ENCODE measurements at places on chromosomes 7 and 10.
A peak's percentile ranks its signal among the peaks of the same experiment; 100 is the strongest.

DNA sequence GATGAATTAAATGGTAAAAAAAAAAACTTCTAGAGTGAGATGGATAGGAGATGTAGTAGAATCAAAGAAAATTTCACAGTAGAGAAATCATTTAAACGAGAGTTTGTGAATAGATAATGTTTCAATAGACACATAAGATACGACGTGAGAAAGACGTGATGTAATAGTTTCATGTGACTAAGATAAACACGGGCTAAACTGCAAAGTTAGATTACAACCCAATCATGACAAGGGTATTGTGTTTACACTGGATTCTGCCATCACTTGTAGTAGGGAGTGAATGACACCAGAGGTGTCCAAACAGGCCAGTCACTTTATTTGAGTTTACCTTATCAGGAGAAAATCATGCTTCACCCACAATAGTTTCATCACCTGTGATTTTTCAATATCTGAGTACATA is 21.6 kb downstream of the SEMA3D start:
- ATAC-seq = no peak

DNA sequence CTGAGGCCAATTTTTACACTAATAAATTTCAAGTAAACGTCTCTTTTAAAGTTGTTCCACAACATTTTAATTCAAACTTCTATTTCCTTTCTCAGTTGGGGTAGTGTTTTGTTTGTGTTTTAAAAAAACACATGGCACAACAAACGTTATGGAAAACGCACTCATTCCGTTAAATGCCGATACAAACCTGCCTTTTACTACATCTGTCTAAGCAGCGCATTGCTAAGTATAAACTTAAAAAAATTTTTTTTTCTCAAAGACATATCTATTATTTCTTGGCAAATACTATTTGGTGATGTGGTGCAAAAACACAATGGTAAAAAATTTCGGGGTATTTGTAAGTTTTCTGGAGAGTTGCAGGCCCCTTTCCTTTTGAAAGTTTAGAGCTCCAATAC is 1.4 kb downstream of the SKIDA1 start:
- ATAC-seq = no peak

DNA sequence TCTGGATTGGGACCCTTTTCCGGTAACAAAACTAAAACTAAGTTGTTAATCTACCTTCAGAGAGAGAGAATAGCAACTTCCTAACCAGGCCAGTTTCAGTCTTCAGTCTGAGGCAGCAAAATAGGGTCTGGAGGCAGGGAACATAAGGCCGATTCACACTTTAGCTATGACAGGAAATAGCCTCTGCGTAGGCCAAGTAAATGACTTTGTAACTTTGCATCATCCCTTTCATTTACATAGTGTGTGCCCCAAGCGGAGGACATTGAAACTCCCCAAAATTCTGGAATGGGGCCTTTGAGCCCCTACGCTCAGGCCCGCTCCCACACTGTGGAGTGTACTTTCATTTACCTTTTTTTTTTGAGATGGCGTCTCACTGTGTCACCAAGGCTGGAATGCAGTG is 1.7 kb upstream of the UPP1 start:
- ATAC-seq = peak; percentile 35

DNA sequence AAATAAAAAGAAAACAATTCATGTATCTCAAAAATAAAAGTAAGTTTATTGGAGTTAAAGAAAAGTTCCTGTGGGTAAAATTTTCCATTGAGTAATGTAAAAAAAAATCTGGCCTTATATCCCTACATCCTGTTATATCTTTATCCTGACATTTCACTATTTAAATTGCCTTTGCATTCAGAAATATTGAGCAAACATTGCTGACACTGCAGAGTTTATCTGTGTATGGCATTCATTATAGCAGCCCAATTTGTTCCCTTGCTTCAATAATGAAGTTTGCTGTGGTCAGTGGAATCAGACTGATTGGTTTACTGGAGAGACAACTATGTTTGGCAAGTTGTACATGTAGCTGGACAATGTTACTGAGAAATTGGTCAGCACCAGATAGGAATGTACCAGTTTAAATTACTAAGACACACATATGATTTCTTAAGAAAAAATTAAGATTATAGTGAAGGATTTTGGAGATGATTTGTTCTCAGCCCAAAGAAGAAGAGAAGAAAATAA is 271.7 kb downstream of the ANKRD7 start:
- no peak for ATAC-seq

GRCh38 chr10:77261146-77261545 is 376.5 kb downstream of the KCNMA1 start:
- no peak for ATAC-seq

DNA sequence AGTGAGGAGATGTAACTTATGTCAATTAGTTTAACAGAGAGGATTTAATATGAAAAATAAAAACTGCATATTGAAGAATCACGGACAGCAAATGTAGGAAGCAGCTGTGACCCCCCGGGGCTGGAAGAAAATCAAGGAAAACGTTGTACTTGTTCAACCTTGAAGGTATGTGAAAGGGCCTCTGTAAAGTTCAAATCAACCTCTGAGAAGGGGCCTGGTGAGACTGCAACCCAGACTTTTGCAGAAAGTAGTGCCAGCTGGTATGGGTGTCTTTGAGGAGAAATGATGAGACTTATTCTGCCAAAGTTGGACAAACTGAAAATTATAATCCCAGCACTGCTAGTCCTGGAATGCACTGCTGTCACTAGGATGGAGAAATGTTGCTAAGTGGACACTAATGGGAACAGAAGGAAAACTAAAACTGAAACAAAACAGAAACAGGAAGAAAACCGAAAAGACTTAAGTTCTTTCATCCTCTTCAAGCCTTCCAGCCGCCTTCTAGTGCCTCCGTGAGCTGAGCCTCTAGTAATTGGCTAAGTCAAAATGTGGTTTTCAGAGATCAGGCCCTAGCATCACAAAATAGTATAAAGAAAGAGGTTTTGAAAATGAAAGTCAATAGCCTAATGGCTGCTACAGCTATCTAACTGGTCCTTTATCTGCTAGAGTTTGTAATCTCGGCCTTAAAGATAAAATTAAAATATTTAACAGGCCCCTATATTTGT is 253.7 kb upstream of the SORCS1 start:
- ATAC-seq = no peak

- ATAC-seq = no peak
Measured at GRCh38 chr10:100751211-100751933, 6.0 kb downstream of the PAX2 start.

- ATAC-seq = no peak
Measured at GRCh38 chr10:83654689-83655088, 484.6 kb upstream of the GHITM start.

DNA sequence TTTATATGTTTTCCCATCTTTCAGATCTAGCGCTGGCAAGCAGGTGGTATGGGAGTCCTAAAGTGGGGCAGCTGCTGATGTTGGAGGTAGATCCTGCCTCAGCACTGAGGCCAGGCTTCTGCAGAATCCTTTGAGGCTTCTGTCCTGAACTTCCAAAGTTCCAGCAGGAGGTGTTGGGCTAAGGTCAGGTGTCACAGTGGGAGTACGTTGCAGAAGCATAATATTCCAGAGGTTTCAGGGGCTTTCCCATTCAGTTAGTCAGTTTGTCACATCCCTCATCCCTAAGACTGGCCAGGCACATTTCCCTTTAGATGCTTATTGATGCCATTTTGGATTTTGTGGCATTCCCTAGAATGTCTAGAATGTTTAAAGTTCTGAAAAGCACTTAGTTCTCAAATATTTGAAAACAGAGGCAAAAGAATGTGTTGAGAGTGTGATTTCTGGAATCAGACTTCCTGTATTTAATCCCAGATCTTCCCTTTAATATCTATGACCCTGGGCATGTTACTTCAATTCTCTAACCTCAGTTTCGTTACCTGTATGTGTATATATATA is 319.1 kb upstream of the PHYHIPL start:
- no peak for ATAC-seq

- ATAC-seq = peak; percentile 96
Measured at GRCh38 chr10:317271-317769, 182.1 kb downstream of the ZMYND11 start.

- no peak for ATAC-seq
Measured at GRCh38 chr10:31912898-31913850, 15.5 kb downstream of the ARHGAP12 start.

DNA sequence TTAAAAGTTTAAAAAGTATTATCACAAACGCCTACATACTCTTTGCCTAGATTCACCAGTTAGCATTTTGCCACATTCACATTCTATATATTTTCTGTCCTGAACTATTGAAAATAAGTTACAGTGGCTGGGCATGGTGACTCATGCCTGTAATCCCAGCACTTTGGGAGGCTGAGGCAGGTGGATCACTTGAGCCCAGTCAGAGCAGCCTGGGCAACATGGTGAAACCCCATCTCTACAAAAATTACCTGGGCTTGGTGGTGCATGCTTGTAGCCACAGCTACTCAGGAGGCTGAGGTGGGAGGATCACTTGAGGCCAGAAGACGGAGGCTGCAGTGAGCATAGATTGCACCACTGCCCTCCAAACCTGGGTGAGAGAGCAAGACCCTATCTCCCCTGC is 5.3 kb downstream of the ARPC1A start:
- ATAC-seq = peak; percentile 79

GRCh38 chr10:68224810-68225209 is 7.1 kb downstream of the ATOH7 start:
- ATAC-seq = no peak

DNA sequence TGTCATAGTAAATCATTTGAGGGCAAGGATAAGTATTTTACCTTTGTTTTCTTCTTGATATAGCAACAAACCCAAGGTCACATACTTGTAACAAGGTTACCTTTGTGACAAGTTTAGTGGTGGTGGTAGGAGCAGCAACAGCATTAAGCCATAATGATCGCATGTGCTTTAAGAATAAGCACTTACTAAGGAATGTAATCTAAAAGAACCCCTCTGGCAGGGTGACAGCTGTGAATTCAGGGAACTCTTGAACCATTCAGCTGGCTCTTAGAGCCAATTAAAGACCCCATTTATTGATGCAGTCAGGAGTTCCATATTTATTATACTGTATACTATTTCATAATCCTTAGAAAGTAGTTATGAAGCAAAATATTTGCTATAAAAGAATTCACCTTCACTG is 370.8 kb downstream of the EXOC4 start:
- ATAC-seq = no peak

DNA sequence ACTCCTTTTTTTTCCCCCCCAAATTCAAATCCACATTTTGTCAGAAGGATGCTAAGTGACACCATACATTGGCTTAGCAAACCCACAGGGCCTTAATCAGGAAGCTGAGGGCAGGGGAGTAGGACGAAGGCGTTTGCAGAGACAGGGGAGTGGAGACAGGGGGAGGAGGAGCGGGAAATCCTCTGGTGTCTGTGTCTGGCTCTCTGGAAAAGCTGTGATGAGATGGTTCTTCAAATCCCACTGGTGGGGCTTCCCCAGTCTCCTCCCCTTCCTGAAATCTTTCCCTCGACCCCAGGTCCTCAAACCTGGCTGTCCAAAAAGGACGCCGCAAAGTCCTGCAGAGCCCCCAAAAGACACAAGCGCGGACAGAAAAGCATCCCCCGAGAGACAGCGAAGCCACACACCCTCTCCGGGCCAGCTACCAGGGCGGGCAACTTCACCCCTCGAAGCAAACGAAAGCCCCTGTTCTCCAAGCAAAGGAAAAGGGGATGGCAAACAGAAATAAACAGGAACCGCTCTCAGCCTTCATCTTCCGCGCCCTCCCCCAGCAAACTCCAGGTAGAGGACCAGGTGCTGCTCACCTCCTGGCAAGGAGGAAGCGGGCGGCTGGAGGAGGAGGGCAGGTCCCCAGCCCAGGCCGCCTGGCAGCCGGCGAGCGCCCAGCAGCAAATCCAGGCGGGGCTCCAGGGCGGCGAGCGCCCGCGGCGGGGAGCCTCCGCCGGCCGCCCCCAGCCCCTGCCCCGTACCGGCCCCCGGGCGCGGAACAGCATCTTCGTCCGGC is 520 bp downstream of the ELAPOR2 start:
- ATAC-seq = peak; percentile 67

GRCh38 chr10:74194545-74194944 is 43.5 kb downstream of the ADK start:
- ATAC-seq = peak; percentile 86

GRCh38 chr7:19620470-19620869 is 88.4 kb downstream of the POLR1F start:
- ATAC-seq = no peak

- ATAC-seq = no peak
Measured at GRCh38 chr7:135771961-135772638, 23.5 kb upstream of the FAM180A start.

- ATAC-seq = no peak
Measured at GRCh38 chr7:85719981-85720953, 533.4 kb upstream of the SEMA3D start.
